ENCODE measurements at places on chromosomes 16 and 17. TPM values are rescaled to one million over a fixed set of nuclear protein-coding genes. Genes with fewer than 3 reads are reported as not detected.

The ZNF778 gene
- 38.0 TPM for total RNA-seq

The SARM1 gene
- total RNA-seq = 33.6 TPM

The CD300LG gene
- total RNA-seq = 0.38 TPM

The CES4A gene
- 8.9 TPM for total RNA-seq

The TBC1D26 gene
- total RNA-seq = 2.9 TPM

The TP53TG3B gene
- total RNA-seq = not detected

The TBC1D28 gene
- not detected for total RNA-seq

The ZG16 gene
- not detected for total RNA-seq

The SNAI3 gene
- 1.4 TPM for total RNA-seq

The NKD1 gene
- 15.0 TPM for total RNA-seq

The NF1 gene
- 171 TPM for total RNA-seq

The DNAI2 gene
- 0.44 TPM for total RNA-seq

The LRRC37A3 gene
- total RNA-seq = 12.3 TPM

The OR1A1 gene
- total RNA-seq = not detected

The CACNG5 gene
- total RNA-seq = 64.4 TPM

The SREBF1 gene
- total RNA-seq = 68.8 TPM

The KCNH6 gene
- total RNA-seq = 24.6 TPM

The SLC52A1 gene
- total RNA-seq = not detected

The ADAD2 gene
- 4.3 TPM for total RNA-seq

The KCNJ12 gene
- 9.8 TPM for total RNA-seq

The CD300C gene
- total RNA-seq = not detected

The RCVRN gene
- 165 TPM for total RNA-seq

The KRTAP1-5 gene
- total RNA-seq = not detected

The SLFN14 gene
- 1.0 TPM for total RNA-seq

The HOXB1 gene
- not detected for total RNA-seq

The SMIM22 gene
- total RNA-seq = not detected

The KRT14 gene
- total RNA-seq = 51.0 TPM

The SHBG gene
- 1.3 TPM for total RNA-seq

The TOM1L2 gene
- 54.0 TPM for total RNA-seq

The GNG13 gene
- total RNA-seq = 3.8 TPM

The KRT20 gene
- not detected for total RNA-seq

The EPX gene
- not detected for total RNA-seq

The SULT1A4 gene
- total RNA-seq = 6.9 TPM

The CACNA1H gene
- total RNA-seq = 26.6 TPM

The MEIOC gene
- 1.5 TPM for total RNA-seq

The PPY gene
- total RNA-seq = not detected

The LDHD gene
- 6.6 TPM for total RNA-seq

The KRTAP16-1 gene
- not detected for total RNA-seq

The KRT13 gene
- total RNA-seq = 200 TPM

The ACSM2B gene
- total RNA-seq = not detected

The NEUROD2 gene
- 3.7 TPM for total RNA-seq

The ZP2 gene
- total RNA-seq = 0.33 TPM

The GRB7 gene
- 1.3 TPM for total RNA-seq

The GCGR gene
- total RNA-seq = 0.27 TPM

The HOXB5 gene
- not detected for total RNA-seq

All from camera-type eye (tissue), 1 donor.